ENCODE measurements at places on chromosomes 3 and 15.

- no peak for DNase-seq
Measured at GRCh38 chr3:162141272-162141791, 644.7 kb downstream of the OTOL1 start.

DNA sequence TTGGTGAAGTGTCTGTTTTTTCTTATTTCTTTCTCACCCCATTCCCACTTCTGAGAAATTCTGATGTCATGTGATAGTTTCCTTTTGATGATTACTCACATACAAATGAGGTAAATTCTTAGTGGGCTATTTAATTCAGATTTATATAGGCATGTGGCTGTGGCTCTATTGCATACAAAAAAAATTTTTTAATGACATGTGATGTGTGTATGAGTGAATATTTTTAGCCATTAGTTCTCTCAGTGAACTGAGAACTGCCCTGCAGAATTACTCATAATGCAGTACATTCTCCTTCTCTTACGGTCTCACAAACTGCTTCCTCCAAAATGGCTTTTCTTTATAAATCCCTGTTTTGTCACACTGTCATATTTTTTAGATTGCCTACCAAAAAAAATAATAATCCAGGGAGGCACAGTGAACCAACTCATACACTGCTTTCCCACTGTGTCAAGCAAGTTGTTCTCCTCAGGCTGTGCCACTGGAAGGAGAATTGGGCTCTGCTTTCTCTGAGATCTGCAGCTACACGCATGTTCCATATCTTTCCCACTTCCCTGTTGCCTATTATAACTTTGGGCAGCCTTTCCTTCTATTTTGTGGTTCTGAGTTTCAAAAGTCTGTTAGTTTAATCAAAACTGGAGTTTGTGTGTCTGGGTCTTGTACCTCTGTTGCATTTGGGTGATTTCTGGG, 415.7 kb upstream of the THBS1 start:
- no peak for DNase-seq

DNA sequence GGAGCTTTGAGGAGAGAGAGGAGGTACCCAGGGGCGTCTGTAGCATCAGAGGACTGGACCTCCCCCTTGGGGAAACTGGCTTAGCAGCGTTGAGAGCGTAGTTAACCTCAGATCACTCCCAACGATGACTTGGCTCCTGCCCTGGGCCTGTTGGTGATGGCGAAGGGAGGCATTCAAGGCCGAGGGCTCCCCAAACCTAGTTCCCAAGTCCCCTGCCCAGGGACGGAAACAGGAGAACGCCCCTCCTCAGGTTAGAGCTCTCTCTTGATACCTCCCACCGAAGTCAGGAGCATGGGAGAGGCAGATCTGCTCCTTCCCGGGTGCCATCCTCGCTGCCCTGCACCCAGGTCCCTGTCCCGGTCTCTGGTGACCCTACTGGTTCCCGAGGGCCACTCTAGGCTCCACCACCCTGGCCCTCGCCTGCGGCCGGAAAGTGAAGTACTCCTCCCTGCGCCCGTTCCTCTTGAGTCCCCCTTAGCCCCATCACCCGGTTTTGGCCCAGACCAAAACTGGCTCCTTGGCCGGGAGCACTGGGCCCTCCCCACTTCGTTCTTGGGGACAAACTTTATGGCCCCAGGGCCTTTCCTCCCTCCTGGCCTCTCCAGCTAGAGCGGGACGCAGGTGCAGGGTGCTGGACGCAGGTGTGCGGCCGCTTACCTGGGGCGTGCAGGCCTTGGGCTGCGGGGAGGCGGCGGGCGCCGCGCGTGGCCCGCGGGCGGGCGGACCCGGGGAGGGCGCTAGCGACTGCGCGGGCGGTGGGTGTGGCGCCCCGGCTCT, 2.6 kb upstream of the SKOR1 start:
- no peak for DNase-seq

- DNase-seq = no peak
Measured at GRCh38 chr3:152205097-152205593, 63.6 kb upstream of the MBNL1 start.

- DNase-seq = no peak
Measured at GRCh38 chr3:63922491-63923199, 10.5 kb upstream of the SCAANT1 start.

GRCh38 chr15:44081026-44082013, 113.8 kb downstream of the FRMD5 start:
- no peak for DNase-seq

DNA sequence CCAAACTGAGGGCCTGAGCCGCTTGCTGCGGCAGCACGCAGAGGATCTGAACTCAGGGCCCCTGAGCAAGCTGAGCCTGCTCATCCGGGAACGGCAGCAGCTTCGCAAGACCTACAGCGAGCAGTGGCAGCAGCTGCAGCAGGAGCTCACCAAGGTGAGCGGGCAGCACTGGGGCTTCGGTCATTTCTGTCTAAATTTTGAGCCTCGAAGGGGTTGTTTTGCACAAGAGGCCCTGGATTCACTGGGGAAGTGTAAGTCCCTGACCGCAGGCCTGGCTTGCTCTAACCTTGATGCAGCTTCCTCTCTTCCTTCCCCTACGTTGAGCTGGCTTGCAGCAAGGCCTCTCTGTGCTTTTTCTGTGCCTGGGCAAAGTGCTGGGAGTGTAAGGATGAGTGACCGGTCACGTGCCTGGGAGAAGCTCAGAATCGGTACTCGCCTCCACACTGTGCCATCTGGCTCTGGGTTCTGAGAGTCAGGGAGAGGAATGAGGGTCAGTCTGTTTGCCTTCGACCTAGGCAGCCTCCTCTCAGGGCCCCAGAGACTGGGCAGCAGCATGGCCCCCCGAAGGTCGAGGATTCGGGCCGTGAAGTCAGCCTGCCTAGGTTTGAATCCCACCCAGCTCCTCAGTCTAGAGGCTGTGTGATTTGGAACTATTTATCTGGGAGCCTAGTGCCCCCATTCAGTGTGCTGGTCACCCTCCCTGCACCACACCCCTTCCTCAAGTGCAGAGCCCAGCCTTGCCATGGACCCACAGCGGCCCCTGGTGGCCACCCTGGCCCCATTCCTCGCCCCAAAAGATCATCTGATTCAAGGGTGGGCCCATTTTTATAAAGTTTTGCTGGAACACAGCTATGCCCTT, 1.4 kb downstream of the FES start:
- DNase-seq = no peak

Measured in left renal cortex interstitium (tissue), 4 donors.